ENCODE measurements at places on chromosomes 3 and 15.
A peak's percentile ranks its signal among the peaks of the same experiment; 100 is the strongest.

DNA sequence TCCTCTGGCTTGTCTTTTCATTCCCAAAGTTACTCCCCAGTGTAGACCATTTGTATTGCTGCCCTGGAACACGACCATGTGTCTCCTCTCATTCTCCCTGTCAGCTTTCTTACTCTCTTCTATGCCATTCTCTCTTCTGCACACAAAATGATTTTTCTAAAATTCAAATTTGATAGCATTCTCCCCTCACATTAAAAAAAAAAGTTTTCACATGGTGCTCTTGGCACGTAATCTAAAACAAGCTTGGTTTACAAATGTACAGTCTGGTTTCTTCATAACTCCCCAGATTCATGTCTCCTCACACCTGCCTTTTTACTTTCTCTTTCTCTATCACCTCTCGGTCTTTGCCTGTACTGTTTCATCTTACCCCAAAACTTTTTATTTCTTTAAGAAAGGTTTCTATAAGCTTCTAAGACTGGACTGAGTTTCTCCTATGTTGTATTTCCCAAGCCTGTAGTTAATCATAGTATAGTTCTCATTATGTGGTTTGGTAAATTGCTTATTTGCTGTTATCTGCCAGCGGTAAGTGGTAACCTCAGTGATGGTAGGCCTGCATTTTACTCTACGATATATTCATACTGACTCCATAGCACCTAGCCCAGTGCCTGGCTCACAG lies 31.2 kb downstream of the BCHE start:
- no peak for DNase-seq

- no peak for DNase-seq
Observed at GRCh38 chr3:135447483-135447882, 518.0 kb upstream of the PPP2R3A start.

- no peak for DNase-seq
Observed at GRCh38 chr3:149630806-149631205, 27.0 kb downstream of the WWTR1 start.

DNA sequence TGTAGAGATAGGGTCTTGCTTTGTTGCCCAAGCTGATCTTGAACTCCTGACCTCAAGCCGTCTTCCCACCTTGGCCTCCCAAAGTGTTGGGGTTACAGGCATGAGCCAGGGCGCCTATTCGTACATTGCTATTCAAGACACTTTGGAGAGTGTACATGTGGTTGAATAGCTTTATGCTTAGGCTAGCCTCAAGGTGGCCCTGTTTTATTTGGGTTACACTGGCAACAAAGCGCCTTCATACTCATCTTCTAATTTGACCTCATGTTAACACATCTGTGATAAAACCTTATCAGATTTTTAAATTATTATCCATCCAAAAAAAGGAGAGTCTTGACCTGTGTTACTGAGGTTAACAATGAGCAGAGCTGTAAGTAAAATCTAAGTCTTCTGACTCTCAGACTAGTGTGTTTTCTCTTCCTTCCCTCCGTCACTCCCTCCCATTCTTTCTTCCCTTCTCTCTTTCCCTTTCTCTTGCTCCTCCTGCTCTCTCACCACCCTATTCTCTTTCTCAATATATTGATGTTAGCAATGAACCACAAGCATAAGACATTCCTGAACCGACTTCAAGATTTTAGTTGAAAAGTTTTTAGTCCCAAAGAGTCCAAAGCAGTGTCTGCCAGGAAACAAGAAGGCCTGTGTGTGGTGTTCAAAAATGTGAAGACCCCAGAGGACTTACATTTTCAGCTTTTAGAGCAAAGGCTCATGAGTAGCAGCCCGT lies 603.7 kb upstream of the CFAP20DC start:
- no peak for DNase-seq

- no peak for DNase-seq
Observed at GRCh38 chr3:60629816-60630215, 621.4 kb downstream of the FHIT start.

- DNase-seq: no peak
Observed at GRCh38 chr3:194283221-194284006, 67.7 kb downstream of the CPN2 start.

GRCh38 chr3:113213896-113214587 lies 2.7 kb downstream of the BOC start:
- DNase-seq: no peak

- DNase-seq: peak; percentile 55
Observed at GRCh38 chr15:99090011-99090699, 14.7 kb upstream of the SYNM start.

DNA sequence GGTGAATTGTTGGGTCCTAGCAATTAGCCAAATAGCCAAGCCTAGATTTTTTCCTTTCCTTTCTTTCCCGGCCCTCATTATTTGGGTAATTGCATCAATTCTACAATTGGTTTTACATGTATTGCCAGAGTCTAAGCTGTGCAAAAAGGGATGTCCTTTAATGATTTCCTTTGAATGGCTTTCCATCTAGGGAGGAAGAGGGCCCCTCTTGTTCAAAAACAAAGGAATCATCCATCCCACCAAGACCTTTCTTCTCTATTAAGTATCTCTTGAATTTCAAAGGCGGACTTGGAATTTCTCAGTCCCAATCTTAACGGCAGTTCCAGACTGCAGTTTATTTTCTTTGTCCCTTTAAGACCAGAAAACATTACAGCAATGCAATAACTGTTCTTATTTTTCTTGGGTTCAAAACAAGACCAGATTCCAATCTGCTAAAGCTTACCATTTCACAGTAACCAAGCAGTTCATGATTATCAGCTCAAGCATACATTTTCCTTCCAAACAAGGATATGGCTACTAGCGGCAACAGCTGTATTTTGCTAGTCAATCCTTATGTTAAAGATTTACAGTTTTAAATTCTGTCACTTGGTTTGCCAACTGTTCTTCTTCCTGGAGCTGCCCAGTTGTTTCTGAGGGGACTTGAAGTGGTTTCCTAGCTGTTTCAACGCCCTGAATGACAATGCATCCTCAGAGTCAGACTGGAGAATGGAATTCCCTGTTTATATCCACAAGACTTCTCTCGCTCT lies 91.4 kb upstream of the LRIG1 start:
- DNase-seq: no peak

GRCh38 chr3:50480471-50480870 lies 23.0 kb downstream of the CACNA2D2 start:
- DNase-seq: no peak

DNA sequence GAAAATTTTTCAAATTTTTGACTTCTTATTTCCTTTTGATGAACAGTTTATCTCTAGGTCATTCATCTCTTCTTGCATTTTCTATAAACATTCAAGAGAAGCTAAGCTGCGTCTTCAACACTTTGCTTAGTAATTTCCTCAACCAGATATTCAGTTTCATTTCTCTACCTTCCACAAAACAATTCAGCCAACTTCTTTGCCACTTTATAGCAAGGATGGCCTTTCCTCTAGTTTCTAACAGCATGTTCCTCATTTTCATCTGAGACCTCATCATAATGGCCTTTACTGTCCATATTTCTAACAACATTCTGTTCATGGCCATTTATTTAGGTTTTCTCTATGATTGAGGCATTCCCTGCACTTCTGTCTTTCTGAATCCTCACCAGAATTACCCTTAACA lies 90.0 kb downstream of the ARIH1 start:
- no peak for DNase-seq

GRCh38 chr3:22101811-22102210 lies 350.8 kb upstream of the ZNF385D start:
- no peak for DNase-seq

GRCh38 chr15:94164202-94164807 lies 67.1 kb upstream of the MCTP2 start:
- DNase-seq: peak; percentile 1

DNA sequence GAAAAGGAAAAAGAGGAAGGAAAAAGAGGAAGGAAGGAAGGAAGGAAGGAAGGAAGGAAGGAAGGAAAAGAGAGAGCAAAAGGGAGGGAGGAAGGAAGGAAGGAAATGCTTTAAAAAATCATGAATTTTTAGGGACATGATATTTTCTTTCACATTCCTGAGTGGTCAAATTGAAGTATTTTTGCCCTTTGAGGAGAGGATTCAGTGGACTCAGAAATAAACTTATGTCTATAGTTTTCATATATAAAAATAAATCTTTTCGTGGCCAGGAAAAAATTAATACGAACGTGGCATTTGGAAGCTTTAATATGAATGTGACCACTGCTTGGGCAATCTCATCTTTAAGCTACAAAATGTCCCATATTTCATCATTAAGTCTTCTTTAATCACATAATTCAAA lies 183.0 kb upstream of the TMCO5A start:
- DNase-seq: no peak

GRCh38 chr15:44804298-44805046 lies 68.1 kb downstream of the TRIM69 start:
- DNase-seq: no peak

DNA sequence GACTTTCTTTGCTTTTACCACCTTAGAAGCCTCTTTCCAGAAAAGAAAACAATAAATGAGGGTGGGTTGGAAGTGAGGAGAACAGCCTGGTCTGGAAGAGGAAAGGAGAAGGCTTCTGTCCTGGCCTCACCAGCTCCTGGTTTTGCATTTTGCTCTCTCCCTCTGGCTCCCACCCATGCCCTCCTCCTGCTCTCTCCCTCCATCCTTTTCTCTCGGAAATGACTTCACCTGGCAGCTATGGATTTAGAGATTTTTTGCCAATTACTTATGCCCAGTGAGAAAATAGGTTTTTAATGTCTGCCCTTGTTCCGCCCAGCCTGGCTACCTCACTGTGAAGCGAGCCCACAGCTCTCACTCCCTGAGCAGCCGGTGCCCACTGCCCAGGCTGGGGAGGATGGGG lies 77.9 kb upstream of the NTRK3 start:
- no peak for DNase-seq

DNA sequence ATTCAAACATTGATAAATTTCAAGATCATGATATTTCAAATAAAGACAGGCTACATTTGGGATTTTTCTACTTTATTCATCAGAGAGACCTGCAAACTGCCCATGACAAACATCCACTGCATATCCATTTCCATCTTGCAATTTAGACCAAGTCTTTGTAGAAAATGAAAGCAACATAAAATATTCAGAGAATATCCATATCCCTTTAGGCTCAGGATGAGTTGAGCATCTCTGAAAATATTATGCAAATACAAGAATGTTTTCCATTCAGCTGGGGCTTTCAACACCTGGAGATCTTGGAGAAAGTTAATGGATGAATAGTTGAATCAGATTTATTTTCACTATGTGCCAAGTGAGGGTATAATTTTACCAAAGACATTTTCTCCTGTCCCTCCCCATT lies 103.4 kb downstream of the TUSC7 start:
- DNase-seq: no peak

DNA sequence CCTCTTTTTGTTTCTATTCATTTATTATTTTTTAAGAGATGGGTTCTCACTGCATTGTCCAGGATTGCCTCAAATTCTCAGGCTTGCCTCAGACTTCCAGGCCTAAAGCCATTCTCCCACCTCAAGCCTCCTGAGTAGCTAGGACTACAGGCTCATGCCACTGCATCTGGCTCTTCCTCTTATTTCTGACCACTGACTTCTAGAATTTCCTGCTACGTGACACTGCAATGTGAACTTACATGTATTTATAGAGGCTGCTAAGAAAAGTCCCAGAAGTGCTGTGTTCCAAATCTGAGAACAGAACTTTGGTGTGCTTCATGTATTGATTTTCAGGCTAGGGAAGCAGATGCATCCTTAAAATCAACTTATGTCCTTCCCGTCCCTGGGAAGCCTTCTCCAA lies 407.4 kb downstream of the RSL24D1 start:
- peak; percentile 44 for DNase-seq

- no peak for DNase-seq
Observed at GRCh38 chr3:135213822-135214221, 418.8 kb downstream of the EPHB1 start.

DNA sequence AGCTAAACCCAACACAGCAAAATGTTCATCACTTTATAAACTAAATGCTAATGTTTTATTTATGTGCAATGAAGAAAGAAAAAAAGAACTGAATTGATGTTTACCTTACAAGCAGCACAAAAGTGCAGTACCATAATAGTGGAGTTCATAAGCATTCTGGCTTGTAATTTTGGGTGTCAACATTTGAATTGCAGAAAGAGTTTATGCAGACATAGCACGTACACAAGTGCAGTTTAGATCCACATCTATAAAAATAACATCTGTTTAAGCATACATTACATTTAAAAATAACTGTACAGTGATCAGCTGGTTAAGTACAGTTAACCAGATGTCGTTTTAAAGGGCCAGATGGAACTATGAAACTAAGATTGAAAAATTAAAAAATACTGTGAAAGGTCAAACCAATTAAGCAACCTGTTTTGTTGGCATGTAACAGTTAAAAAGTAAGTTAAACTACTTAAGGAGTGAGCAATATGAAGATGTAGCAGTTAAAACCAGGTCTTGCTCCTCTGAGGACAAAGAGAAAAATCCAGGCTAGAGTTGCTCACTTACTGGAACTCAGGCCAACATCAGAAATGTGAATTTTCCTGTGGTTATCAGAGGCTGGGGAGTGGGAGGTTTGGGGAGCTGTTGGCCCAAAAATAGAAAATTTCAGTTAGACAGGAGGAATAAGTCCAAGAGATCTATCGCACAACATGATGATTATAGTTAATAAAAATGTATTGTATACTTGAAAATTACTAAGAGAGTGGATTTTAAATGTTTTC lies 204.9 kb upstream of the MDFIC2 start:
- DNase-seq: no peak

DNA sequence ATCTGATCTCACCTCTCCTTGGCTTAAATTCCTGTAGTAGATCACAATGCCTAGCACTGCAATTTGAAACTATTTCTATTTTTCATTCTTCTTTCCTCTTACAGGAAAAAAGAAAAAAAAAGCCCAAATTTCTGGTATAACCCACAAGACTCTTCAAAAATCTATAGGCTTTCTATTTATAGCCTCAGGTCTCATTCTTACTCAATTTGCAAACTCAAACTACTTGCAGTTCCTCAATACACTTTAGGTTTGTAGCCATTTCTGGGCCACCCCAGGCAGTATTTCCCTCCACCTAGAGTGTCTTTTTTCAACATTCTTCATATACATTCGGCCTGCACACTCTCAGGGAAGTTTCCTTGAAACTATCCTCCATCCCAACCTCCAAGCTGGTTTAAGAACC lies 169.0 kb downstream of the TBC1D5 start:
- DNase-seq: no peak

- no peak for DNase-seq
Observed at GRCh38 chr3:139948467-139948866, 13.5 kb downstream of the CLSTN2 start.

DNA sequence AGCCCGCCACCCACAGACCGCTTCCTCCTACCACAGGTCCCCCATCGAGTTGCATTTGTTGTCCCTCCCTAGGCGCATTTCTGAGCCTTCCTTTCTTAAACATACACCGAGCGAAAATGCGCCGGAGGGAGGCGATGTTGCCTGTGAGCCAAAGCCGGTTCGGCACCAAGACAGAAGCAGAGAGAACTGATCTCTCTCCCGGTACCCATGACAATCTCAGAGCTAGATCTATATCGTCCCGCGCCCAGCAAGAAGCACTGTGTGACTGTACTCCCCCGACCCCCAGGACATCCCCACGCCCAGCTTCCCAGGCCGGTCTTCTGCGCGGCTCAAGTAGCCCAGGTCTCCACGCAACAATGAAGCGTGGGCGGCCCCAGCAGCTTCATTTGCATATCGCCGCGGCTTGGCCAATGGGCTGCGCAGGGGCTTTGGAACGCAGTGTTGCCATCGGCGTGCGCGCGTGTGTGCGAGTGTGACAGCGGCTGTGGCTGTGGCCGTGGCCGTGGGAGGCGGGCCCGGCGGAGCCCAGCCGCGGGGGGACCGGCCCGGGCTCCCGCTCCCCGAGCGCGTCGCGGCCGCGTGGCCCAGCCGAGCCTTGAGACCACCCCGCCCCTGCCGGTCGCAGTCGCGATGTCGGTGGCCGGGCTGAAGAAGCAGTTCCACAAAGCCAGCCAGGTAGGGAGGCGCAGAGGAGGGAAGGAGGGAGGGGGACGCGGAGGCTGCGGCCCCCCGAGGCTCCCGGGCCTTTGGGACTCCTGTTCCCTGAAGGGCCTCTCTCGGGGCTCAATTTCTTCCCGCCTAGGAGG lies at the start of gene SH3GL3:
TSS of gene SH3GL3 (plus strand) at position 438 of the 806 bp plus-strand sequence. CDS start at position 631, 193 bp downstream.
- peak; percentile 71 for DNase-seq

Data from myocyte (in vitro differentiated cells).